ENCODE measurements at places on chromosomes 1 and 21. TPM values are rescaled to one million over a fixed set of nuclear protein-coding genes. Genes with fewer than 3 reads are reported as not detected.

TNFRSF18 gene
- total RNA-seq, result not detected

FOXO6 gene
- total RNA-seq, result 1.1 TPM

TRIM46 gene
- total RNA-seq, result not detected

SWT1 gene
- 6.5 TPM for total RNA-seq

OR2G6 gene
- not detected for total RNA-seq

GRCh38 chr1:167645625-167646414 is 15.8 kb downstream of the RCSD1 start:
- no peaks in the 10 kb centered on the region for H3K27me3 ChIP-seq
- no peak overlapping the region for H3K27ac ChIP-seq
- H3K36me3 ChIP-seq, result no peaks in the 10 kb centered on the region
- DNase-seq, result no peak
- H3K4me1 ChIP-seq, result peaks cover 11% of the 10 kb centered on the region

GRCh38 chr21:45494851-45495680 is 47.2 kb downstream of the SLC19A1 start:
- no peaks in the 10 kb centered on the region for H3K4me1 ChIP-seq
- H3K36me3 ChIP-seq, result peaks cover 13% of the 10 kb centered on the region
- no peak for DNase-seq

DNA sequence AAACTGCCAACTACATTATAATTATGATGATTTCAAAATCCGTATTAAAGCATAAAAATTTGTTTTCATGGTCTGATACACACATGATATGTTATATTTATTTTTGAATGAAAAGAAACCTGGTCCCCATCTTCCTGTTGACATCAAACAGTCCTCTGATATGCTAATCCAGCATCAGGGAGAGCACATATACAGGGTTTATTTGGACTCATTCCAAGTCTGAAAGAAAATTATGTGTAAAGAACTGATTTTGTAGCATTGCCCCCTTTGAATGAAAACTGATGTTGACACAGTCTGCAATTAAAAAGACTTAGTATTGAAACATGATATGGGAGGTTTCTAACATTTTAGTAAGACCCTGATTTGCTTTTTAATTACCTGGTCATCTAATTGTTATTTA is 119.4 kb downstream of the NEK7 start:
- H3K27ac ChIP-seq, result no peak overlapping the region
- no peak for DNase-seq
- no peak overlapping the region for H3K4me3 ChIP-seq
- H3K36me3 ChIP-seq, result peaks cover 4% of the 10 kb centered on the region
- no peaks in the 10 kb centered on the region for H3K27me3 ChIP-seq
- H3K4me1 ChIP-seq, result no peaks in the 10 kb centered on the region

- H3K4me1 ChIP-seq, result no peaks in the 10 kb centered on the region
- no peaks in the 10 kb centered on the region for H3K36me3 ChIP-seq
- H3K4me3 ChIP-seq, result no peak overlapping the region
- H3K27me3 ChIP-seq, result no peaks in the 10 kb centered on the region
- H3K27ac ChIP-seq, result no peak overlapping the region
- DNase-seq, result no peak
These were observed 340.4 kb upstream of the VAMP3 start for GRCh38 chr1:7430691-7431090.
